ENCODE measurements at places on chromosomes 7 and 10.
A peak's percentile ranks its signal among the peaks of the same experiment; 100 is the strongest.

DNA sequence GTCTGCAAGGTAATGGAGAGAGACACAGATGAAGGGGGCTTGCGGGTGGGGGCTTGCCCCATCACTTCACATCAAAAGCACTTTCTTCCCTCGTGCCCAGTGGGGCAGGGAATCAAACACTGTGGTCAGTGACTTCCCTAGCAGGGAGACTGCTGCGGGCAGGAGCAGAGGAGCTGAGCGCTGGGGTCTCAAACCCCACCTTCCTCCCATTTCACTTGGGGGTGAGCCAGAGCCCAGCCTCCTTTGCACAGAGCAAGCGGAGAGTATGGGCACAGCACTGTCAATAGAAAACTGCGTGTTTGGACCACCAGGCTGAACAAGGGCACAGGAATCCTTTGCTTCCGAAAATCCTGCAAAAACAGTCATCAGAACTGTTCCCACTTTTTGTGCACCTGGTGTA is 355.8 kb upstream of the MKI67 start:
- no peak for DNase-seq

DNA sequence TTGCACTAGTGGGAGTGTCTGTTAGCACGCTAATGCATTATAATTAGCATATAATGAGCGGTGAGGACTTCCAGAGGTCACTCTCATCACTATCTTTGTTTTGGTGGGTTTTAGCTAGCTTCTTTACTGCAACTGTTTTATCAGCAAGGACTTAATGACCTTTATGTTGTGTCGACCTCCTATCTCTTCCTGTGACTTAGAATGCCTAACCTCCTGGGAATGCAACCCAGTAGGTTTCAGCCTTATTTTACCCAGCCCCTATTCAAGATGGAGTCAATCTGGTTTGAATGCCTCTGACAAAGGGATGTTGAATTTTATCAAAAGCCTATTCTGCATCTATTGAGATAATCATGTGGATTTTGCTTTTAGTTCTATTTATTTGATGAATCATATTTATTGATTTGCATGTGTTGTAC is 22.5 kb upstream of the ZNF518A start:
- DNase-seq = no peak

DNA sequence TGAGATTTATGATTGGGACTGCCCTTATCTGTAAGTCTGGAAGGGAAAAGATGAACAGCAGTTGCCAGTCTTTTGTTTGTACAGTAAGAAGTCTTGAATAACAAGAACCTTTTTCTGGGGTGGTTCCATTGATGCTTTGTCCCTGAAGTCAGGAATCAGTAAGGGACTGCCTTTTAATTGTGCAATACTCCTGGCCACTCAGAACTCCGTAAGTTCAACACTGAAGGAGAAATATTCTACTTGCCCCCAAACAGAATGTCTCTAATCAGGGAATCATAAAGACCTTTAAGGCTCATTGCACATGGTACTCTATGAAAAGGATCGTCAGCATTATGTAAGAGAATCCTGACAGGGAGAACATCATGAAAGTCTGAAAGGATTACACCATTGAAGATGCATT is 361.4 kb downstream of the EXOC4 start:
- no peak for DNase-seq

GRCh38 chr7:9324513-9324912 is 891.1 kb downstream of the NXPH1 start:
- no peak for DNase-seq

- no peak for DNase-seq
These were observed 167.7 kb upstream of the CCDC6 start for GRCh38 chr10:60073781-60074656.

DNA sequence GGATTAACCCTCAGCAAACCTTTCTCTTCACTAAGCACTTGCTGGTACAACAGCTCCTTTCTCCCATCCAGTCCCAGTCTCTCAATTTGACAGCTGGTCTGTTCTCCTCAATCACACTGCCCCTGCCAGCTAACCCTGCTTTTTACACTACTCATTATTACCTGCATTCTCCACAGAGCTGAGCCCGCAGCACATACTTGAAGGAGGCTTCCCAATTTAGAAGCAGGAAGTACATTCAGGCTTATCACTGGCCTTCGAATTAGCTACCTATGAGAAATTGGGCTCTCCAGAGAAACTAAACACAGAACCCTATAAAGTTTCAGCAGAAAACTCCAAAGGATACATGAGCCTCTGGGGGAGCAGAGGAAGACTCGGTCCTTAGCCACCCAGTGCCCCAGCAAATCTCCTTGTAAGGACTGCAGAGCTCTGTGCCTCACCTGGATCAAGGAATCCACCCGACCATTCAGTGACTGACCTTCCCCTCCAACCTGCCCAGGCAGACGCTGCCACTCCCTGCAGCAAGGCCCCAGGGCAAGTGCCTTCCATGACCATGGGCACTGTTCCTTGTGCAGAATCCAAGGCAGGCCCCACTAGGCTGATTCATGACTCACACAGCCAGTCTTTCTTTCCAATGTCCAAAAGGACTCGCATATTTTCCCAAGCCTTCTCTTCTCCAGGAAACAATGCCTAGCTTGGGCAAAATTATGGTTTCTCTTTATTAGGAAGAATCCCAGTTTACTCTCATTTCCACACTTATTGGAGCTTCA is 68.0 kb downstream of the VOPP1 start:
- DNase-seq = no peak

DNA sequence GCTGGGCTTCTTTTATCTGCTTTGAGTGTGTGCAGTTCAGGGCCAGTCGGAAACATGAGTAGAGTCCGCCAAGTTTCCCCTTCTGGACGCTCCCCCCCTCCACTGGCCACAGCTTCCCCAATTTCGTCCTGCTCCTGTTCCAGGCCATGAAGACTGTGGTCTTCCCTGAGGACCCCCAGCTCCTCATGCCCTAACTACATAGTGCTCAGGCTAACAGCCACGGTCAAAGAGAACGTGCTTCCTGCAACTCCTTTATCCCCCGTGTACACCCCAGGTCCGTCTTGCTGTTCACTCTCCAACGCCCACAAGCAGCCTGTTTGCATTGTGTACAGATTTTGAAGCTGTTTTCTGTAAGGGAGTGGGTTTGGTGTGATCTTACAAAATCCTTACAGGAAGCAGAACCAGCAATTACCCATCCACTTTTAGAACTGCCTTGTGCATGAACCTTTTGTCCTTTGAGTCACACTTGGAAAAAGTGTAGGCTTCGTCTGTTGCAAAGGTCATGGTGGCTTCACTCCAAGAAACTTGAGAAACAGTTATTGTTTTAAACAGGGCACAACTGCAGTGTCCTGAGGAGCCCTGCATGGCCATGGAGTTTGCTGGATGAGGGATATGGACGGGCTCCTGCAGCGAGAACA is 77.0 kb upstream of the FAM20C start:
- DNase-seq = no peak

DNA sequence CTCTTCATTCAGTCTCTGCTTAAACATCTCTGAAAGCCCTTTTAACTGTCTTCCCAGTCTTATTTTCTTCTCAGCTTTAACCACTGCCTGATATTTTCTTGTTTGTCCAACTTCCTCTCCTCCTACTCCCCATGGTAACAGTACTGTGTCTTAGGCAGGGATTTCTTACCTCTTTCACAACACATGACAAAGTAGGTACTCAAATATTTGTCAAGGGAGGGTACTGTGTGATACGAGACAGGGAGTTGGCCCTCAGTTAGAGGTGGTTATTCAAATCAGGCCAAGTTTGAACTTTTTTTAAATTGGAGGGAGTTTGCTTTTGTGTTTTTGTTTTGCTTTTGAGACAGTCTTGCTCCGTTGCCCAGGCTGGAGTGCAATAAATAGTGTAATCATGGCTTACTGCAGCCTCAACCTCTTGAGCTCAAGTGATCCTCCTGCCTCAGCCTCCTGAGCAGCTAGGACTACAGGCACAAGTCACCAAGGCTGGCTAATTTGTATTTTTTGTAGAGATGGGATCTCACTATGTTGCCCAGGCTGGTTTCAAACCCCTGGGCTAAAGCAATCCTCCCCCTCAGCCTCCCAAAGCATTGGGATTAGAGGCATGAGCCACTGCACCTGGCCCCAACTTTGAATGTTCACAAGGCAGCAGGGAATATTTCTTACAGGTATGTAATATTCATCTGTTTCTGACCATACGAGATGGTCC is 2.5 kb upstream of the KPNA7 start:
- no peak for DNase-seq

DNA sequence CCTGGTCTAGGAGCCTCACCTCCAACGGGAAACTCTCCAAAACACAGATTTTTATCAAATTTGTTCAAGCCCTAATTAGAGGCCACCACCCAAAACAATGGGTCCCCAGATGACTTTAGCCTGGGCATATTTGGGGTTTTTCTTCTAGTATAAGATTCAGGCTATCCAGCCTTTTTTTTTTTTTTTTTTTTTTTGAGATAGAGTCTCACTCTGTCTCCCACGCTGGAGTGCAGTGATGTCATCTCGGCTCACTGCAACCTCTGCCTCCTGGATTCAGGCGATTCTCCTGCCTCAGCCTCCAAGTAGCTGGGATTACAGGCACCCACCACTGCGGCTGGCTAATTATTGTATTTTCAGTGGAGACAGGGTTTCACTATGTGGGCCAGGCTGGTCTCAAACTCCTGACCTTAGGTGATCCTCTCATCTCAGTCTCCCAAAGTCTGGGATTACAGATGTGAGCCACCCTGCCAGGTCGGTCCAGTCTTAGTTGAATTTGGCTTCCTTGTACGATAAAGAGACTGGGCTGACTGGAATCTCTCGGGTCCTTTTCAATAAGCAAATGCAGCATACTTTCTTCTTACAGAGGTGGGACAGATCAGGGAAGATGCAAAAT is 91.4 kb upstream of the KLF6 start:
- DNase-seq = no peak

DNA sequence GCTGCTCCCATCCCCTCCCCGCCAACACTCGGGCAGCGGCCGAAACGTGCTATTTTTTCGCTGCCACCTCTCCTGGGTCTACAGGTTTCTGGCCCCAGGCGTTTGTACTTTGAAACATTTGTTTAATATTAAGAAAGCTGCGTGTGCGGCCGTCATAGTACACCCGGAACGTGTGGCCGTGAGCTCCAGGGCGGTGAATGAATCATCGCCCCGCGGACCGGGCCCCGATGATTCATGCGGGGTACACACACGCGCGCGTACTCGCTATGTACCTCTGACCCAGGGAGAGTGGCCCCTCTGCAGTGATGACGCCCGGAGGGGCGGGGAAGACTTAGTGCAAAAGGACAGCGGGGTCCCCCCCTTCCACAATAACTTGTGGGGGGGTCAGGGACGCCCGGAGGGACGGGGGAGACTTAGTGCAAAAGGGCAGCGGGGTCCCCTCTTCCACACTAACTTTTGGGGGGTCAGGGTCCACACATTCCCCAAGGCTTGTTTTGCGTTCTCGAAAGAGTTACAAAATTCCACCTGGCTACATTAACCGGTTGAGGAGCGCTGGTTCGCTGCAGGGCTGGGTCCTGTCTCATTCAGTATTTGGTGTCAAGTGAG is 56.5 kb upstream of the PCGF5 start:
- DNase-seq = no peak

GRCh38 chr10:60663850-60664249 is 114.4 kb upstream of the CDK1 start:
- no peak for DNase-seq

DNA sequence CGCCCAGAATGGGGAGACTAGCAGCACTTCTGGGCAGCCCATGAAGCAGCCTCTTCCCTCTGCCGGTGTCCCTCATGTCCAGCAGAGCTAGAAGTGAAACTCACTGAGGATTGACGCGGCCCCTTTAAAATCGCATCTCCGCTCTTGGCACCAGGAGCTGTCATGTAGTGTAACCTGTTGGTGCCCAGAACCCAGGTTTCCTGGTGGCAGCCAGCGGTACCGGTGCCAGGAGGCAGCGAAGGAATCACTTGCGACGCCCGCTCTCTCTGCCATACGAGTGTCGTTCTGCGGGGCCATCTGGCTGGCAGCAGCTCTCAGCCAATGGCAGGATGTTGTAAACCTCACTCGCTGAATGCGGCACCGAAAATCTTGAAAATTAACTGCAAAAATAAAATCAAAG is 82.7 kb downstream of the CUX1 start:
- no peak for DNase-seq

GRCh38 chr7:23055582-23056178 is 41.8 kb upstream of the HYCC1 start:
- peak; percentile 38 for DNase-seq

GRCh38 chr10:66942407-66942806 is 16.6 kb downstream of the LRRTM3 start:
- DNase-seq = no peak

- no peak for DNase-seq
These were observed 181.3 kb downstream of the MAGI2 start for GRCh38 chr7:79272066-79272669.

DNA sequence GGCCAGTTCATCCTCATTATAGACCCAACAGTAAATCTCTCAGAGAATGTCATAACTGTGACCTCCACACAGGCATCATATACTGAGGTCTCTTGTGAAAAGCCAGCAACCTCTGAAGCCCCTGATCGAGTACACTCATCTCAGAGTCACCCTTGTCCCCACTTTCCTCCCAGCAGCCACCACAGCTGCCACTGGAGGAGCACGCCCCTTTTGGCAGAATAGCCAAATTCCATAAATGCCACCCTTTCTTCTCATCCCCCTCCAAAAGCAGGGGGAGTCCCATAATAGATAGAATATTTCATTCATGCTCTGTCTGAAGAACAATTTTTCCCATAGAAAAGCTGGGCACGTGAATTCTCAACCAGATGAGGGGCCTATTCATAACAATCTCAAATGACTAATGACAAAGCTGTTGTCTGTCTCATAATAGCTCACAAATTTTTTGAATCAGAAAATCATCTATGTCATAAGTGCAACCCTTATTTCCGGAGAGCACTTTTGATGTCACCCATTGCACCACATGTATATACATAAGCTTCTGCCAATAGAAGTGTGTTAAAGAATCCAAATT is 47.4 kb downstream of the SGMS1 start:
- no peak for DNase-seq
